ENCODE measurements at places on chromosomes 11 and 22. TPM values are rescaled to one million over a fixed set of nuclear protein-coding genes. Genes with fewer than 3 reads are reported as not detected.

DNA sequence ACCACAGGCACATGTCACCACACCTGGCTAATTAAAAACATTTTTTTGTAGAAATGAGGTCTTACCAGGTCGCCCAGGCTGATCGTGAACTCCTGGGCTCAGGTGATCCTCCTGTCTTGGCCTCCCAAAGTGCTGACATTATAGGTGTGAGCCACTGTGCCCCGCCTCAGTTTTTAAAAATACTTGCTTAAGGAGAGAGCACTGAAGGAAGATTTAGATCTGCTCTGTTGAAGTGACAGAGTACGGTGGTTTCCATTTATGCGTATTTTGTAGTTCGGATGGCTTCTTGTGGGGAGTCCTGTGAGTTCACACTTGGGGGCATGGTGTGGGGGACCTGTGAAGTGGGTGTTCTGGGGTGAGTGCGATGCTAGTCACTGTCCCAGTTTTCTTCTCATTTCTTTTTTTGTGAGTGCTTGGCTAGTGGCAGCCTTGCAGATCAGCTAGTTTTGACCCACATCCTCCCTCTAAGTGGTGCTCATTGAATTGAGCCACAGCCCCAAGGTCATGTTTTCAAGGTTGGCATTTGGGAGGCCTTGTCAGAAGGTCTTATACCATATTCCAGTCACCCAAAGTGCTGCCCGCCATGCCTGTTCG, 31.5 kb downstream of the PTPRJ start:
- H3K27me3 ChIP-seq: no peaks in the 10 kb centered on the region
- no peak overlapping the region for H3K4me3 ChIP-seq
- DNase-seq: no peak
- H3K36me3 ChIP-seq: no peaks in the 10 kb centered on the region

The DLAT gene
- 90.8 TPM for total RNA-seq

DNA sequence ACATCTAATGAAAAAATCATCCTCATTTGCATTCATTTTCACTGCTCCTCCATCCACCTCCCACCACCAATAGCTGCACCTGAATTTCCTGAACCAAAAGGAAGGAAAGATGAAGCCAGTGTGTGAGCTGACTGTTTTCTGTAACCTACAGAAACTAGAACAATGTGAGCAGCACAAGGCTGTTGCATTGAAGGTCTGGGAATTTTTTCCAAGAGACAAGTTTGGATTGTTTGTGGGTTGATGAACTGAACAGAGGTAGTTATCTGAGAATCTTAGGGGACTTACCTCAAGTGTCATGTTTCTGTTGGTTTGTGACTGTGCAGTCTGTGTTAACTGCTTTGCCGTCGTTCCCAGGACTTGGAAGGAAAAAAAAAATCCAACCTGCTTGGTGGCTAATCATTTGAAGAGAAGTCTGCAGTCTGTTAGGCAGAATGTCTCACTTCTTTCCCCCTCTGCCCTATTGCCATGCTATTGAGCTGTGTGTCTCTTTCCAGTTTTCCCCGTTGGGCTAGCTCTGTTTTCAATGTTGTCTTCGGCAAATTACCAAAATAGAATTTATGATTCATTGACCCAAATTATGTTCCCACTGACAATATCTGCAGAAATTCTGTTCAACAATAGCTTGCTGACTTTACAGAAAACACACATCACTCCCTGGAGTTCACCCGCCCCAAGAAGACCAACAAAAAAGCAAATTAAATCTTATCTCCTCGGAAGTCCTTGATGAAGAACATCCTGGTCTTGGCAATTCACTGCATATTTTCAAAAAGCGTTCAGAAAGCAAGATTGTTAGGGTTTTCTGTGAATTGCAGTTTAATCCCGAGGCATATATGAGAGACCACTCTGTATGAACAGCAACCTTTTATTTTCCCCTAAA, 76.0 kb downstream of the SC5D start:
- no peaks in the 10 kb centered on the region for H3K36me3 ChIP-seq
- no peaks in the 10 kb centered on the region for H3K27me3 ChIP-seq
- no peak overlapping the region for H3K4me3 ChIP-seq

The UVRAG gene
- total RNA-seq: 19.6 TPM

GRCh38 chr11:66719111-66719872, 9.7 kb downstream of the SPTBN2 start:
- H3K4me1 ChIP-seq: peaks cover 4% of the 10 kb centered on the region
- H3K36me3 ChIP-seq: peaks cover 4% of the 10 kb centered on the region
- H3K27me3 ChIP-seq: no peaks in the 10 kb centered on the region
- no peak for DNase-seq
- H3K4me3 ChIP-seq: no peak overlapping the region

- no peaks in the 10 kb centered on the region for H3K36me3 ChIP-seq
- no peaks in the 10 kb centered on the region for H3K27me3 ChIP-seq
- DNase-seq: no peak
- no peak overlapping the region for H3K27ac ChIP-seq
- no peak overlapping the region for H3K4me3 ChIP-seq
Measured at GRCh38 chr11:96481771-96482170, 92.0 kb downstream of the JRKL start.

The ART1 gene
- not detected for total RNA-seq

The EHF gene
- not detected for total RNA-seq

The LRRC10B gene
- 17.4 TPM for total RNA-seq

Measured in A673 (cell line).